ENCODE measurements at places on chromosomes 7 and 10.

GRCh38 chr10:65348637-65349036 is 1577.2 kb upstream of the LRRTM3 start:
- no peak for DNase-seq

DNA sequence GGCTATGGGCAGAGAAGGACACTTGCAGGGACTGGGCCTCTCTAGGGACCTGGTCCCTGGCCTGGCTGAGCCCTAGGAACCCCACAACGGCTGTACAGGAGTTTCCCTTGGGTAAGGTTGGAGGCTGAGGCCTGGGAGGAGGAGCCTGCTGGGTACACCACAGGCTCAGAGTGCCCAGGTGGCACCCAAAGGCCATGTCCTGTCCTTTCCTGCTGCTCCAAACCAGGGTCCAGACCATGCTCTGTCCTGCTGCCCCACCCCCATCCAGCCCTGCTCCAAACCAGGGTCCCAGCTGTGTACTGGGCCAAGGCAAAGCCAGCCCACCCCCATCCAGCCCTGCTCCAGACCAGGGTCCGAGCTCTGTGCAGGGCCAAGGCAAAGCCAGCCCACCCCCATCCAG is 35.3 kb upstream of the ZNF488 start:
- no peak for DNase-seq

DNA sequence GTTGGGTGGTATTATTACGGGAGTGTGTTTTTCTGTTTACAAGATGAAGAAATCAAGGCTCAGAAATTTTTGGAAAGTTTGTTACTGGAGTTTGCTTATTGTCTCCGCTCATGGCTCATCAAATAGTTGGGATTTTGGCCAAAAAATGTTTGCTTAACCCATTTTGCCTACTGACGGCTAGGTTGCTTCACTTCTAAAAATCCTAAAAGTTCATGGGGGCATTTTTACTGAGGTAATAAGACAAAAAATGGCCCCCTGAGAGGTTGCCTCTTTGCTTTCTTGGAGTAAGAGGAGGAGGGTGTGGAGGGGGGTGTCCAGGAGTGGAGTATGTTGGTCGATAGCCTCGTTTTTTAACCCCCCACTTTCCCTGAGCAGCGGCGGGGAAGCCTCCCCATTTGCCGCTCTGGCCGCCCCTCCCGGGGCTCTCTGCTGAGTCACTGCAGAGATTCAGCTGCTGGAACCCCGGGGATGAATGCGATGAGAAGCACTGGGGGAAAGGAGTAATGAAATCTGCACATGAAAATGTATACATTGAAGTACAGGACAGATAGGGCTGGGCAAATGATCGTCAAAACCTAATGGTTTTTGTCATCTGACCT is 1.5 kb downstream of the MEST start:
- DNase-seq: no peak

DNA sequence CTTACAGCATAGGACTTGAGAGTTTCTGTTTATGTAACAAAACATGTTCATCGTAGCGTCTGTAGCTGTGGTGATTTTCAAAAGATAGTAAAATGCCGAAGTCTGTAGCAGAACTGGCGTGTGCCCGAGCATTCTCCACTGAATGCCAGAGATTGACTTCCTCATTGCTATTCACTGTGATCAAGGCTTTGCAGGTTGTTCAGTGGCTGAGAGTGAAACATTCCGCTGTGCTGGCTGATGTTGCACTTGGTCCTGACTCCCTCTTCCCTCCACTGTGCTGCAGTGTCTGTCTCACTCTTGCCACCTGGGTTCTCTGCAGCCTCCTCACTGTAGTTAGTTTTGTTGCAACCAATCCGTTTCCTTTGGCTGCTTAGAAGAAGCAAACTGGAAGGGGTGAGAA is 37.6 kb downstream of the FHIP2A start:
- no peak for DNase-seq

GRCh38 chr10:59240582-59241183 is 64.2 kb downstream of the PHYHIPL start:
- DNase-seq: no peak

DNA sequence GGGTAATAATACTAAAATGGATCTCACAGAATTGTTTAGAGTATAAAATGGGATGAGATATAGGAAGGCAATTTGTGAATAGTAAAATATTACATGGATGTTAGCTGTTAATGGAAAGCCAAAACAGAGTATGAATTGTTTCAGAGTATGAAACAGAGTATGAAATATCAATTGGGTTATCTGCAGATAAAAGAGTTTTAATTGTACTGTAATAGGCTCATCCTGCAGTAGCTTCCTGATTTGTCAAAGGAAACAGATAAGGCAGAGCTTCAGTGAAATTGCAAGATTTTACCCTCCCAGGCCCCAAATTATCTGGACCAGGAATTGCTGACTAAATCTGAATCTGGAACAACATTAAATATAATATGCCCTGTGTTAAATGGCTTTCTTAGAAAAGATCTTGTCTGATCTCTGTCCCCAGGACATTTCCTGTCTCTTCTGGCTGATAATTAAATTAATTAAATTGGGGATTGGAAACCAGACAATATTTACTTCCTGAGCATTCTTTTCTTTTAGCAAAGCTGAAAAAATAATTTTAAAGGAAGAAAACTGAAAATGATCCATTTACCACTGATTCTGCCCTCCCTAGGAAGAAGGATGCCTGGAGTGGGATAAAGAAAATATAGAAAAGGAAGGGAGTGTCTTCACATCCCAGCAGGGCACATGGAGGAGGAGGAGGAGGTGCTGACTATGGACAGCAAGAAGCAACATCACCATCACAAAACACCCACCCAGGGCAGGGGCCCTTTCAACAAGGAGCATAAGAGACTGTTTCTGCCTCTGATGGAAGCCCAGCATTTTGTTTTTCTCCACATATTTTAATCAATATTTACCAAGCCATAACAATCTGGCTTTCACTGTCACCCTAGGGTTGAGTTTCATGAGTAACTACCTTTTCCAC is 18.5 kb downstream of the PTN start:
- no peak for DNase-seq

DNA sequence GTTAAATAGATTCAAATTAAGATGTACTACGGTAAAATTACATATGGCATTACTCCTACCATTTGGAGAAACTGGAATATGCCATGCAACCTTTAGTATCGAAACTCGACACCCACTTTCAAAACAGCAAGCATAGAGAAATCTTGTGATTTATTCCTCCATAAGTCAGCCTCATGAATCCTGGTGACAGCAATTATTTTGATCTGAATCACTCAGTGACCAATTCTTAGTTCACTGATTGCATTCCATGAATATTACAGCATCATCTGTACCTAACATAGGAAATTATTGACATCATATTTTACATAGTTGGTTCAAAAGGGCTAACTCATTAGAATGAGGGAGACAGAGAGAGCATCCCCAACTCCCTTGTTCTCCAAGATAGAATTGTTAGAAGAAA is 89.6 kb downstream of the CACNB2 start:
- no peak for DNase-seq

- peak; percentile 36 for DNase-seq
Observed at GRCh38 chr7:74655768-74656440, 1.6 kb upstream of the GTF2I start.

DNA sequence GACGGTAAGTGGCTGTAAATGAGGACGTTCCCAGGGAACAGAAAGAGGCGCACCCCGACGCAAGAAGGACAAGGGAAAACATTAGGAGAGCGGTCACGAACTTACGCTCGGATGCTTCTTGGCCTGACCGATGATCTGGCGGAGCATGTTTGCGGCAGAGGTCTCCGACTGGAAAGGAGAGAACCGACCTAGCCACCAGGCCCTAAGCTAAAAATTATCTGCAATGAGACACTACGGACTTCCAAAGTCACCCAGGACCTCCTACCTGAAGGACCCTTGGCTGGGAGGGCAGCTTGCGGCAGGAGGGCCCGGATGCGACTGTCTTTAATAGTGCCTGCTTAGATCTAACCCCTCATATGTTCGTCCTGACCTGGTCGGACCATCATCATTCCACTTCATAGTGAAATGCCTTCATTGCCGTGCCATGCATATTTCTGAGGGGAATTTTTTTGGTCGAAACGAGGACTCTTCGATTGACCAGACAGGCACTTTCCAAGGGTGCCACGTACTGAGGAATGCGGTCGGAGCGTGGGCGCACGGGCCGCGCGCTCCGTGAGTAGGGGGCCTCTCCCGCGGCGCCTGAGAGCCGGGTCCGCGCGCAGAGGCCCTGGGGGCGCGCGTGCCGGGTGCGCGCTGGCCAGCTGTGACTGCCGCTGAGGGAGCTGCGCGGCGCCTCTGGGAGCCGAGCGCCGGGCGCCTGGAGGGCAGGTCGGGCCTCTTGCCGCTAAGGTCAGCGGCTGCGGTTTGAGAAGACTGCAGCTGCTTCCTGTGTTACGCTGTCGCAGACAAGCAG is 33.6 kb upstream of the PHF14 start:
- DNase-seq: peak; percentile 96

- no peak for DNase-seq
Observed at GRCh38 chr10:75105576-75106197, 5.8 kb upstream of the SAMD8 start.

DNA sequence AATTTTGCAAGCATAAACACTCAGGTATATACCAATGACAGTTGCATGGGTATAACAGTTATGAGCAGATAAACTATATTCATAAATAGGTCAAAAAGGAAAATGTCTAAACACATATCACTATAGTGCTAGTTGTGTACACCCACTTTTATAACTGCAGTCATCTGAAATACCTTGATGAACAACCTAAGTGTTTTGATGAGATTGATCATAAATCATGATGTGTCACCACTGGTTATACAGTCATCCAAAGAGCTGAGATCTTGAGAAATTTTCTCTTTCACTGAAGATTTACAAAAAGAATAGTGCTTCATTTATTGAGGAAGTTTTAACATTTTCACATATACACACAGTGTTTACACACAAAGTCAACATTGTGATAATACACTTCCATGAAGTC is 78.6 kb upstream of the SLC25A13 start:
- DNase-seq: no peak

GRCh38 chr10:78449554-78449953 is 415.9 kb downstream of the RPS24 start:
- no peak for DNase-seq

DNA sequence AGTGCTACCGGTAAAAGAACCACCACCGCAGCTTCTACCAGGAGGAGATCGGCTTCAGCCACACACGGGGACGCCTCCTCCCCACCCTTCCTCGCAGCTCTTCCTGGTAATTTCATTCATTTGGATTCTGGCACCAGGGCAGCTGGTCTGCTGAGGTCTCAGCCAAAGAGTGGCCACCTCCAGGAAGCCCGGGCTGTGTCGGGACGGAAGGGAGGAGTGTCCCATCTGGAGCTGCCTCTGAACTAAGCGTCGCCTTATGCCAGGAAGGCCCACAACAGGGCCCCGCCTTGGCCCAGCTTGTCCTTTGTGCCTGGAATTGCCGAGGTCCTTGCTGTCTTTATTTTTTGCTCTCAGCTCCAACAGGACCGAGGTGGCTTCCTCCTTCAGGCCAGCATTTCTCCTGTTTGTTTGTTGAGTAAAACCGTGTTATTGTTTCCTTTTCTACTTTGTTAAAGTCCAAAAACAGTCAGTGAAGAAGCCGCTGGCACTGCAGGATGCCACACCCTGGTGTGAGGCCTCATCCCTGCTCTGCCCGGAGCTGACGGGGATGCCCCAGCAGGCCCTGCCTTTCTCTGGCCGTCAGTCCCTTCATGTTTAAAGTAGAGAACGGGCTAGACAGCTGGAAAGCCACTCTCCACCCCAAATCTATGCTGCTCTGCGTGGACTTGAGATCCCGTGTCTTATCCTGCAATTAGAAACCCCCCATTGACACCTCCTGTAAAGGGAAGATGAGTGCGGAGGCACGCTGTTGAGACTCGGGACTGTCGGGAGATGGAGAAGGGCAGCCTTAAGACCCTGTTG is 24.5 kb upstream of the TTYH3 start:
- DNase-seq: no peak

DNA sequence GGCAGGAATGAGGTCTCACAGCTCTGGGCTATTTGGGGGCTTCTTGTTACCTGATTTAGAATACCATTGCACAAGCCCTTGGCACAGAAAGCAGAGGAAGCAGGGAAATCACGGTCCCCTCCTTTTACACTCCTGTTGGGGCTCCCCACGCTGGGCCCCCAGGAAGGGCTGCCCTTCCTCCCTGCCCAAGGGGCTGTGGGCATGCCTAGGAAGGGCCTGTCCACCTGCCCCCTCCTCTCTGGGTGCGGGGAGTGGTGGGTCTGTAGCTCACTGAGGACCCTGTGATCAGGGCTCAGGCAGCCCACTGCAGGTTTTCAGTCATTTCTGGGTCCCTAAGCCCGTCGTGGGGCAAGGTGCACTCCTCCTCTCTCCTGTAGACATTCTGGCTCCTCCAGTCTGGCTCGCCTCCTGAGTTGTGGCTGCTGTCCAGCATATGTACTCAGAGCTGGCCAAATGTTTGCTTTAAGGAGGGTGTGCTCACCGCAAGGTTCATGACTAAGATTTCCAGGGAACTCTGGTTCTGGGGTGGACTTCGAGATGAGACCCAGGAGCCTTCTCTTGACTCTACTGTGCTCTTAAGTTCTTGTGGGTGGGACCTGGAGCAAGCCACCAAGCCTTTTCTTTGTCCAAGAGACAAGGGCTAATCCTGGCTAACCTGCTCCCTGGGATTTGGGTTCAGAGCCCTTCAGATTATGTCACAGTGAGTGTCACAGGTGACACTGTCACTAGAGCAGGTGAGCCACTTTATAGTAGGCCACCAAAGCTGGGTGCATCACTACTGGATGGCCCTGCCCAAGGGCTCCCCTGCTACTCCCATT is 56.0 kb downstream of the TACR2 start:
- DNase-seq: peak; percentile 83

Data from A549 (cell line).